Stimulated activated CD4-positive, alpha-beta T cell treated with anti-CD3 and anti-CD28 coated beads, Interleukin-1b, Interleukin-23, amount 100 ng/mL, for 1 hour (primary cell): ENCODE measurements at places on chromosomes 7 and 10.

DNA sequence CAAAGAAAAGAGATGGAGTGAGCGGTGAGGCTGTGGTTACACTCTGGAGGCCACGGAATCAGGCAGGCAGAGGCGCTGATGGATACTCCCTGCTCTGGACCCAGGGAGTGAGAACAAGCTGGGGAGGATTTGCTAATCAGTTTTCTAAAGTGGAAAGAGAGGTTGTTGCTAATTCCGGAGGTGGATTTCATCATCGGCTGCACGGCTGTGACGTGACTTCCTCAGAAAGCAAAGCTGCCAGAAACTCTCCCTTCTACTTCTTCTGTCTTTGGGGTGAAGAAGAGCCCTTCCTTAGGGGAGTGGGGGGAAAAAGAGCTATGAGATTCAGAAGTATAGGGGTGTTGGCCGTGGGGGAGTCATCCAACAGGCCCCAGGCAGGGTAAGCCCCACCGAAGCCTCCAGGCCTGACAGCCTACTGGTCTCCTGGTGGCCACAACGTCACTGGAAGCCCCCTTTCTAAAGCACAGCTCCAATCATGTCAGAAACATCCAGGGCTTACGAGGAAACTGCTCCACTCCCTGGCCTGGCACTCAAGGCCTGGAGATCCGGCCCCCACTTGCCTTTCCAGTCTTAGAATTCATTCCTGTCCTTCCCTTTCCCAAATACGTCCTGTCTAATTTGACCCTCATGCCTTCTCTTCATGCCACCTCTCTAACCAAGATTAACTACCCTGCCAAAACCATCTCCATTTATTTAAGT lies 114.5 kb downstream of the HIP1 start:
- DNase-seq: no peak

DNA sequence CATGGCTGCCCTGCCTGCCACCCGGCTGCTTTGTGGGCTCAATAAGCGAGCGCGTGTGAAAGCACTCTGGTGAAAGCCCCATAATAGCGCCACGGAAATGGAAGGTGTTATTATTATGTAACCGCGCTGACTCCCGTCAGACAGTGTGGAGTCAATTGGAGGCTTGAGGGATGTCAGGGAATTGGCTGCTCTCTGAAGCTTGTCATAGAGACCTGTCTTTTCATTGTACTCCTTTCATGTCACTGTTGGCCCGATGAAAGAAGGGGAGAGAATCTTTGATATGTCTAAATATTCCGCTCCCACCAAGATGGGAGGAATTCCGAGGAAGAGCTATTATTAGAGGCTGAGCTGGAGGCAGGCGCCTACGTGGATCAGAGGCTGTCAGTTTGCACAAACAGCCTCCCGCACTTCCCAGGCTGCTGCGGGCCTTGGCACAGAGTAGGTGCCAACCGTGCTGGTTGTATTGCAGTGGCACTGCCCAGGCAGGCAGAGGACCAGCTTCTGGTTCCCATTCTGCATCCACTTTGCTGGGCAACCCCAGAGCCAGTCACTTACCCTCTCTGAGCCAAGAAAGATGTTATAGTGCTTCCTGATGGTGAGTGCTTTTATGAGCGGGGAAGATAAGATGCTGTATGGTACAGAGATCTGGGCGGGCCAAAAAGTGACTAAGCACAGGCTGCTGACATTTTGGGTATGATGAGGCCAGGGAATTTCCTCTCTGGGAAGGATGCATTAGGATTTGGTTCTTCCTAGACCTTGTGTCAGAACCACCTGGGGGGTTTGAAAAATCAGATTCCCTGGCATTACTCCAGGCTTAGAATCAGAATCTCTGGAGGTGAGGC lies 151.4 kb downstream of the RPS24 start:
- no peak for DNase-seq

DNA sequence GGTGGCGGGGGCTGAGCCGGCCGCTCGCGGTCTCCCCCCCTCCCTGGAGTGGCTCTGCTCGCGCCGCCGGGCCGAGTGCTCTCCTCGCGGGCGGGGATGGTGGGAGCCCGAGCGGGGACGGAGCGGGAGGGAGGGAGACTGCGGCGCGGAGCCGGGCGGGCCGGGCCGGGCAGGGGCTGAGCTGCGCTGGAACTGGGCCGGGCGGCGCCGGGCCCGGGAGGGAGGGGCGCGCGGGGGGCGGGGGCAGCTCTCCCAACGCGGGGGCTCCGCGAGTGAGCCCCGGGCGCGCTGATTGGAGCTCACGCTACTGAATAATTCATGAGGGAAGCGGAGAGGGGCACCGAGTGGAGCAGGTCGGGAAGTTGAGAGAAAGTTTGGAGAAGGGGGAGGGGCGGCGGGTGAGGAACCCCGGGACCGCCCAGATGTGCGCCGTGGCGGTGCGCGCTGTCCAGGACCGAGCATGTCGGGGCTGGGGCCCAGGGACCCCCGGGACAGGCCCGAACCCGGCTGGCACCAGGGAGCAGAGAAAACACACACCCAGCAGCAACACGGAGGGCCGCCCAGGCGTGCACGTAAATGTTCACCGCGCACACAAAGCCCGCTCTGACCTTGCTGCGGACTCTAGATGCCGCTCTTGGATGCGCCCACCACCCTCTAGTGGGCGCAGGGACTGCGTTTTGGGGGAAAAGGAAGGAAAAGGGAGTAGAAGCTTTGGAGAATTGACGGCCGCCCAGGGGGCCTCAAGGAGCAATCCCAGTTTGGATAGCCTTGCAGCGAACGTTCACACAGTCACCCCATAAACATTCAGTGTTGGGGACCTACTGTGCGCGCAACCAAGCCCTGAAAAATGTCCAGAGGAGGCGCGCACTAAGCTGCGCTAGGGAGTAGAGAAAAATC lies at the start of gene EPHB4:
Gene EPHB4, minus strand, starts transcription at position 194 of the 897 bp plus-strand sequence. CDS start 493 bp downstream, outside the sequence.
- DNase-seq: no peak

- DNase-seq: no peak
These were observed 1.5 kb downstream of the PTPN12 start for GRCh38 chr7:77538281-77539212.

GRCh38 chr7:107690084-107690483 lies 29.5 kb downstream of the SLC26A4 start:
- DNase-seq: no peak

DNA sequence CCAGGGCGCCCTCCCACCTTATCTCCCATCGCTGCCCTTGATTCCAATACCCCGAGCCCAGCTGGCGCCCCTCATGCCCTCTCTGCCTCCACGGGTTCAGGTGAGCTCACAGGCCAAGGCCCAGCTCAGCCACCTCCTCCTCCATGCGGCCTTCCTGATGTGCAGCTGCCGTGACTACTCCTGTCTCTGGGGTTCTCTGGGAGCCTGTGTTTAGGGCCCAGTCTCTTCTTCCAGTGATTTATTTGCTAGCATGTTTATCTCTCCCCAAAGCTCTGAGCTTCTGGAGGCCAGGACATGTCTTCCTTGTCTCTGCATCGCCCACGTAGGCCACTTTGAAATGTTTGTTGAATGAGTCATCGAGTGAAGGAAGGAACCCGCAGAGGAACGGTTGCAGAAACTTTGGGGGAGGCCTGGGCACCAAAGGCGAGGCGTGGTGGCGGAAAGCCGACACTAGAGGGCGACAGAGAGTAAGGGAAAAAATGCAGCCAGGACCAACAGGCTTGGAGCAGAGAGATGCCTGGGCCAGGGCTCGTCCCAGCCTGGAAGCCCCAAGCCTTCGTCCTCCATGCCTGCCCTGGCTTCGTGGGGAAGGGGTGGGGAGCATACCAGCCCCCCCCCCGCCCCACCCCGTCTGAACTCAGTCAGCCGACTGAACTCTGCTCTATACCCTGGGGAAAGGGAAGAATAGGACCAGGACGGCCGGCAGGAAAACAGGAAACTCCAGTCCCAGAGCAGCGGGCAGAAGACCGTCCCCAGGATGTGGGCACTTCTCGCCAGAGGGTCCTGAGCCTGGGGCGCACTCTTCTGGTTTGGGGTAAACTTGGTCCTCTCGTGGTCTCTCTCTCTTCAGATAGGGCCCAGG lies 10.9 kb upstream of the HSPB1 start:
- DNase-seq: peak; percentile 87
